ENCODE measurements at places on chromosomes 2 and 18.

GRCh38 chr18:3605486-3605952, 155.5 kb downstream of the TGIF1 start:
- no peak for DNase-seq

DNA sequence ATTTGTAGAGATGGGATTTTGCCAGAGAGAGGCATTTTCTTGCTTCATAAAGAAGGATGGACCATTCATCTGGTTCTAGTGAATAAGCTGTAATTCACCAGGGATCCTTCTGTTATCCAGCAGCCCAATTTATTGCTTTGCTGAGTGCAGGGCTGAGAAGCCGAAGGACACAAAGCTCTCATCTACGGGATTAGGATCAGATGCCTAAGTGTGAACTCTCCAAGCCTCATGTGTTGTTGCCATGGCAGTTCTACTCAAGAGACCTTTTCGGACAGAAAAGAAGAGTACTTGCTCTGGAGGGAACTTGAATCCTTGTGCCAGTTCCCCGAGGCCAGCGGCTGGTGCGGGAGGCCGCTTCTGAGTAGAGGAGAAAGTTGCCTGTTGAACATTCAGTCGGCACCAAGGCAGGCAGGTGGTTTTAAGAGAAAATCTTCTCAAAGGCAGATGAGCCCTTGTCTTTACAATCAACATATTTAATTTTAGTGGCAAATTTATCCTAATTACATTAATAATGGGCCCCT, 38.4 kb upstream of the MBP start:
- DNase-seq, result no peak

- DNase-seq, result peak; percentile 75
Observed at GRCh38 chr2:60555066-60555782, 1.8 kb upstream of the BCL11A start.

DNA sequence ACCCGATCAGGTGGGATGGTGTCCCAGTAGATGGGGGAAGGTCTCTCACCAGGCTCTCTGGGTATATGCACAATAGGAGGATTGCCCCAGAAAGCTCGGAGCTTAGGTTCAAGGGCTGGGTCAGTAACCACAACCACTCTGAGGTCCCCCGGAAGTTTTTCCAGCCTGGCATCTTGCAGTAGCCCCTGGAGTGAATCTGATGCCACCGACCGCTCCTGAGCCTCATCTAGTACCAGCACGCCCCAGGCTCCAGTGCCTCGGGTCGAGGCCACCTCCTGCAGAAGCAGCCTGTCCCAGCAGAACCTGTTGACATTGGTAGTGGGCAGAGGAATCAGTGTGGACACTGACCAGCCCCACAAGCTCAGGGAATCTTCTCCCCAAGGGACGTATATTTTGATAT, 2.0 kb downstream of the DQX1 start:
- DNase-seq, result no peak

DNA sequence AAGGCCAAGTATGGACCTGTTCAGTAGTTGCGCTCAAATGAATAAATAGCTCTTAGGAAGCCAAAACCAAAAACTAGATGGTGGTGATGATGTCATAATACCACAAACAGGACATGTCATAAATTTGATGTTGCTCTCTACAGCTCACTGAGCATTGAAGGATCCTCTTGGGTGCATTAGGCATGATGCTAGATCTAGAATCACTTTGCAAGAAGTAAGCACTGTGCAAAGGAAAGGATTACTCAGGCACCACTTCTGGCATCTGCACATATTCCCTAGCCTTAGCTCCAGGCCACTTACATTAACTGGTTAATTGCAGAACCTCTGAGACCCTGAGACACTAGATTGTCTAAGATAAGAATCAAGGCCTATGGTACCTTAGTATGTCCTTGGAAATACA, 58.0 kb downstream of the LRRTM1 start:
- no peak for DNase-seq

GRCh38 chr18:35497027-35497369, 762 bp downstream of the INO80C start:
- DNase-seq, result no peak

DNA sequence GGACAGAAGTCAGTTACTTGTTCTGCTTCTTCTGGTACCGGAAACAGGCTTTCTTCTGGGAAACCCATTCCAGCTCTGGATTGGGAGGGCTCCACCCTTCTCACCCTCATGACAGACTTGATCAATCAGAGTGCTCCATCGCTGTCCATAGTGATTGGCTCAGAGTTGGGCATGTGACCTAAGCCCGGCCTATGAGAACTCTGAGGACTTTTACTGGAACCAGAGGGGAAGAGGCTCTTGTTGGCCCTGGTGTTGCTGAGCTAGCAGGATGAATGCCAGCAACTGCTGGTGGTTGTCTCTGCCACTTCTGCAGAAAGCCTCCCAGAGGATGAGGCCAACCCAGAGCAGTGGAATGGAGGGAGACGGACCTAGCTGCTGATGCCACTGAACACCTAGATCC, 33.3 kb downstream of the TMEM37 start:
- DNase-seq, result no peak

DNA sequence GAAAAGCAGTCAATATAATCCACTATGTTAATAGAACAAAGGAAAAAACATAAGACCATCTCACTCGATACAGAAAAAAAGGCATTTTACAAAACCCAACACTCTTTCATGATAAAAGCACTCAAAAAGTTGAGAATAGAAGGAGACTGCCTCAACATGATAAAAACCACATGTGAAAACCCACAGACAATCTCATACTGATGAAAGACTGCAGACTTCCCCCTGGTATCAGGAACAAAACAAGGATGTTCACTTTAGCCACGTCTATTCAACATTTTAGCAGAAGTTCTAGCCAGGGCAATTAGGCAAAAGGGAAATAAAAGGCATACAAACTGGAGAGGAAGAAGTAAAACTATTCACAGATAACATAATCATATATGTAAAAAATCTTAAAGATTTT, 285.9 kb downstream of the EIPR1 start:
- DNase-seq, result no peak

- no peak for DNase-seq
Observed at GRCh38 chr2:52536929-52537460, 1230.6 kb upstream of the CHAC2 start.

- DNase-seq, result no peak
Observed at GRCh38 chr2:29109246-29109645, 6.0 kb upstream of the CLIP4 start.

DNA sequence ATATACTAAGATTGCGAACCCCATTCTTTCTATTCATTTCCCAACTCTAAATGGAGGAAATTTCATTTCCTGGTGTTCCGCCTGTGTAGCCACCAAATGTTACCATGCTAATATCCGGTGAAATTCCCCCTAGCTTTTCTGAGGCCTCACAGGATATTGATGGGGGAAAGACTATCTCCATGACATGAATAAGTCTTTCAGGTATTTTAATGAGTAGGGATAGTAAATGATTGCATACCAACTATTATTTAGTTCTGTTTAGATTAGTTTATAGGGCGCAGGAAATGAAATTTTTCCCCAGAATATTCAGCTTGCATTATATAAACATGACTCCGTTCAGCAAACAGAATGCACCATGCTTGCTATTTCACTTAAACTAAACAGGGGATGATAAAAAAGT, 55.4 kb downstream of the COL5A2 start:
- DNase-seq, result no peak

- DNase-seq, result no peak
Observed at GRCh38 chr2:71474116-71474743, 20.9 kb downstream of the DYSF start.

DNA sequence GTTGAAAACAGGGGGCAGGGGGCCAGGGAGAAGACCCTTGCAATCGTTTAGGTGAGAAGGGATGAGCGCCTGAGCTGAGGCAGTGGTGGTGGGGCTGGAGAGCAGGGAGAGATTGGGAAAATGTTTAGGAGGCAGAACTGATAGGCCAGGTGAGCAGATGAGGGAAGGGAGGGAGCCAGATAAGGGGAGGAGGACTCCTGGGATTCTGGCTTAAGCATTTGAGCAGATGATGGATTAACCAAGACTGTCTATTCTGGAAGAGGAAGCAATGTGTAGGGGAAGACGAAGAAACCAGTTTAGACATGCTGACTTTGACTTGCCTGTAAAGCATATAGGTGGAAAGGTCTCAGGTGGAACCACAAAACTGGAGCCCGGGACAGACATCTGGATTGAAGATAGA, 49.9 kb upstream of the ASPRV1 start:
- no peak for DNase-seq

GRCh38 chr2:240353086-240353798, 82.2 kb upstream of the GPC1 start:
- no peak for DNase-seq

GRCh38 chr2:174916270-174916930, 88.8 kb downstream of the CHN1 start:
- DNase-seq, result no peak

GRCh38 chr2:905091-905832, 45.4 kb upstream of the SNTG2 start:
- DNase-seq, result no peak

DNA sequence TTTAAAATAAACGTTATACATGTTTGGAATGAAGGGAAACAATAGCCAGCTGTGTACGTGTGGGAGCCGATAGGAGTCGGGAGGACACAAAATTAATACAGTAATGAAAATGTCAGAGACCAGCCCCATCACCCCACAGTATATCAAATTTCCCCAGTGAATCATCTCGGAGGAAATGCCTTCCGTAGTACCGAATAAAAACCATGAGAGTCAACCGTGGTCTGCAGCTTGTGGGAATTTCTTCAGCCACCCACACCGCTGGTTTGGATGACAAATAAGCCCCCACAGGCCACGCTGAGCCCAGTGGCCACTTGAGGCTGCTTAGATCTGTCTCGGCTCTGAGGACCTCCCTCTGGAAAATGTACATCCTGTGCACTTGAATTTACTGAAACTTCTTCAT, 133.7 kb downstream of the COL6A3 start:
- DNase-seq, result no peak

DNA sequence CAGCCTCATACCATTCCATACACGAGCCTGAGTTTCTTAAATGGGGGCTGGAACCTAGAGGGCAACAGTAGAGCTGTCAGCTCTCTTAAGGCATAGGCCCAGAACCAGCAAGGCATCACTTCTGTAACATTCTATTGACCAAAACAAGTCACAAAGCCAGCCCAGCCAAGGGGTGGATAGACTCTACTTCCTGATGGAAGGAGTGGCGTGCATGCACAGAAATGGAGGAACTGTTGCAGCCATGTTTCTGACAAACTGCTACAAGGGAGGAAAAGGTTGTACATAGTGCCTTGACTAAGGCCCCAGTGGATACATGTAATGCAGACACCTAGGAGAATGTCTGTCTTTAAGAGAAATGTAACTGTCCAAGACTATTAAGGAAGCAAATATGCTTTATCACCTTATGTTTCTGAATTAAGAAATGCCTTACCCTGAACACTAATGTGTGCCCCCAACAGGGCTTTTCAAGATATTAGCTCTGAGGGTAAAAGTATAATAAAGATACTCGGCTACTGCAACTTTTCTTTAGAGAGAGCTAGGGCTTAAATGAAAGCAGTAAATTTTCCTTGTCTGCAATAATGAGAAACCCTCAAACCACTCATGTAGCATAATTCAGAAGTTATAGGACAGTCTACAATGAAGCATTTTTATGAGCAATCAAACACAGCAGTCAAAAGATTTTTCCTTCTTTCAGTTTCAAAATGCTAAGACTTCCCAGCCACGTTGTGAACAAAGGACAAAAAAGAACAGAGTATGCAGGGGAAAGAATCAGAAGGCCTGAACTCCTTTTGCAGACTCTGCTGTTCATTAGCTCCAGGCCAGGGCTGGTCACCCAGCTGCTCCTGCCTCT, 35.1 kb upstream of the CDC42EP3 start:
- no peak for DNase-seq

DNA sequence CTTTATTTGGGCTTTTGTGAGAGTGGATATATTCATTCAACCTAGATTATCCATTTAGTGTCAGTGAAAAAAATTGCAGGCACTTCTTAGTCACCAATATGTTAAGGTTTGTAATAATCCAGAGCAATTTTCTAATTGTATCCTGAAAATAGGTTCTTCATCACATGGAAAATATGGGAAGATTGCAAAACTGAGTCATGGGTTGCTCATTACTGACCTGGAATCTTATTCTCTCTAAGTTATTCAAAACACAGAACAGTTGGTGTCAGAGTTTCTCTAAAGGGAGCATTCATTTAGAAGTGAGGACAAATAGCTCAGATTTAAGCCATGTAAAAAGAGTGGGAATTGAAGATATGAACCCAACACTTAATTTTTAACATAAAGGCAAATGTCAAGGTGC, 181.3 kb downstream of the IKZF2 start:
- no peak for DNase-seq

DNA sequence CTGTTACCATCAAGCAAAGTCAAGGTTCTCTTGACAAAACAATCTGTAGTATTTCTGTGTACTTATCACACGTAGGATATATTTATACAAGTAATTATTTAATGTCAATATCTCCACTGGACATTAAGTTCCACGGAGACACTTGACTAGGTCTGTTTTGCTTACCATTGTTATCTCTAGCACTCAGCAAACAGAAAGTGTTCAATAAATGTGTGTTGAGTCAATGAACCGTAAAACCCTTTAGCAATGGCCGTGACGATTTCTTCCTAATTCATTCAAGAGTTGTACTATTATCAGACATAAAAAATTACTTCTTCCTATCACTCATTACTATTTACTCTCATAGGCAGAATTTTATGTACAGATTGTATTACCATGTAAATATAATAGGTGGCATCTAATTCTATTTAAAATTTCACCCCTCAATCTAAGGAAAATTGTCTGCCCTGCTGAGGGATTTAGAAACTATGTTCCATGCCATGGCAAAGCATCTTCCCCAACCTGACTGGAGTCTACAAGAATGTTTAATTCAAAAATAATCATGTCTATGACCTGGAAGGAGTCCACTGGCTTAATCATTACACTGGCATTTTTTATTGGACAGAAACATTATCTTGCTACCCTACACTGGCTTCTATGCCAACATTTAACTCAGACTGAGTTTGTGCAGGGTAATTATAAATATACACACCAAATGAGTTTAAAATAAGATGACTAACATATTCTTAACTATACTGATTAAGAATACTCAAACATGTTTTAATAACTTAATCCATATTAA, 301.9 kb downstream of the ZEB2 start:
- DNase-seq, result no peak

Data from GDM1 (cell line).